ENCODE measurements at places on chromosomes 16 and 17.

DNA sequence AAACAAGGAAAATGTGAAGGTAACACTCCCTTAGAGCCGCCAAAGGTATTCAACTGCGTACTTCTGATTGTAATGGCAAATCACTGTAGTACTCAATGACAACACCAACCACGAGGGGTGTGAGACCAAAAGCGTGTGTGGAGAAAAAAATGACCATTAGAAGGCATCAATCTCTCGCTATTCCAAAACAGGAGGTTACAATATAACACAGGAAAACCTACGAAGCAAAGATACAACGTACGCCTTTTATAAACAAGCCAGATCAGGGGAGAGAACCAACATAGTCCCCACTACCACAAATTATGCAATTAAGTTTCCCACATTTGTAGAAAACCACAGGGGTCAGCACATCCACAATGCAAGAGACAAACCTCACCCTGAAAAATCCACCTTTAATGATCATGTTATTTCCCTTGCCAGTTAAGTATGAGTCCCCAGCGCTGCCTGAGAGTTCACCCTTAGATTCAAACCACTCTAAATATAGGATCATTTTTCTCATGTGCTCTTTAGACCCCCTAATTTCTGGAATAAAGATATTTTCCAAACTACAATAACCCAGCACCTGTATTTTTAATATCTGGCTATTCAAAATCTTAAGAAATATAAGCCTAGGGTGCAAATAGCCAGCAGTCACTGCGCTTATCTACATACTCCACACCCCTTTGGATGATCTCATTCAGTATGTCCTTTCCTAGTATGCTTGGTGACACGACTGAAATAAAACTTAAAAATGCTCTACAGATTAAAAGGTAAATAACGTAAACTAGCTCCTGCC is 12.4 kb downstream of the TEX14 start:
- DNase-seq, result no peak

DNA sequence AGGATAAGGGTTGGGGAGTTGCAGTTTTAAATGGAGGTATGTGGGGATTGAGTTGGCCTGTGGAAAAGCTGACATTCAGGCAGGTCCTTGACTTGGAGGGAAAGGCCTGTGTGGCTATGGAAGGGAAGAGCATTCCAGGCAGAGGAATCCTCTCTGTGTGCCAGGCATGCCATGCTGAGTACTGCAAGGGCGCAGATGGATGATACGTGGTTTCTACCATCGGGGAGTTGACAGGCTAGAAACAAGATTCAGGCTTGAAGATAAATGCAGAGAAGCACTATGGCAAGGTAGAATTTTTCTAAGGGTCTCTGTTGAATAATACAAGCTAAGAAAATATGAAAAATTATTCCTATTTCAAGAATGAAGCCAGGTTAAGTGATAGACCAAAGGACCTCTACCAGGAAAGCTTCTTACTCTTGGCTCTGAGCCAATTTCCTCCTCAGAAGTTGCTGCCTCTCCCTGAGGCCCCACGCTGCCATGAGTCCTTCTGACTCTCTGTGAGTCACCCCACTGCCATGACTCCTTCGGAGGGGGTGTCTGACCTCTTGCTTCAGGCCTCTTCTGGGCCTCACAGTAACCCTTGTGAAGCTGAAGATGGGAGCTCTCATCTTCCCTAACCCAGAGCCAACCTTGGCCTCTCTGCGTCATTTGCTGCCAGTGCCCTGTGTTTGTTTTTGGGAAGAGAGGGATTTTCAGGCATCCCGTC is 75.8 kb downstream of the WNT3 start:
- no peak for DNase-seq

- no peak for DNase-seq
Observed at GRCh38 chr17:73453090-73453489, 141.3 kb upstream of the CDC42EP4 start.

DNA sequence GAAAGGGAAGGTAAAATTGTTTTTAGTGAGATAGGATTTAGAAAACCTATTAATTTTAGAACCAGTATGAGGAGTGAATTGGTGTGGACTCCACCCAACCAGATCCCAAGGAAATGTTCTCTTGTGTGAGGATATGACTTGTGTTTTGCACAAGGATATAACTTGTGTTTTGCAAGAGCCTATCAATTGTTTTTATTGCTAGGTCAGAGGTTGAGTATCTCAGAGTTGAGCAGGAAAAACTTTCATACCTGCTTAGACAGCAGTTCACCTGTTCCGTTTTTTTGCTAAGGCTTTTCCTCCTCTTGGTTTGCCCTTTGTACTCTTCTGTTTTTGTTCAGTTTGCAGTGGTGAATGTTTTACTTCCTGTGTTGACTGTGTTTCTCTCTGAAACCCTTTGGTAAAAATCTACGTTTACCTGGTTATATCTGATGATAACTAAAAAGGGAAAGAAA is 5.1 kb downstream of the NBR1 start:
- no peak for DNase-seq

GRCh38 chr17:570388-570787 is 144.3 kb downstream of the VPS53 start:
- no peak for DNase-seq

GRCh38 chr16:15950869-15951268 is 1.5 kb downstream of the ABCC1 start:
- DNase-seq, result no peak

GRCh38 chr16:24883714-24884151 is 38.0 kb downstream of the SLC5A11 start:
- DNase-seq, result no peak

- DNase-seq, result no peak
Observed at GRCh38 chr17:81465910-81466309, 46.7 kb downstream of the ACTG1 start.

- no peak for DNase-seq
Observed at GRCh38 chr17:50955160-50955559, 89.0 kb upstream of the TOB1 start.

- DNase-seq, result no peak
Observed at GRCh38 chr17:40337351-40337750, 27.2 kb downstream of the GJD3 start.

DNA sequence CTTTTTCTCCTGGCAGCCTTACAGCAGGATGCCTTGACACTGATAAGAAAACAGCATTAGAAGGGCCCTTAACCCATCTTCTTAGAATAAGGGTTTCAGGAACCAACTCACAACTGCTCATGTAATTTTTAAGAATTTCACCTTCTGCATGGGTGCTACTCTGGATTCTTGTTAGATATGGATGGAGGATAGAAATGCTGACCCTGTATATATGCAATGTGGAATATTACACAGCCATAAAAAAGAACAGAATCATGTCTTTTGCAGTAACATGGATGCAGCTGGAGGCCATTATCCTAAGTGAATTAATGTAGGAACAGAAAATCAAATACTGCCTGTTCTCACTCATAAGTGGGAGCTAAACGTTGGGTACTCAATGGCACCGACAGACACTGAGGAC is 423.5 kb downstream of the CA10 start:
- DNase-seq, result no peak

GRCh38 chr16:1645914-1646525 is 32.1 kb upstream of the JPT2 start:
- DNase-seq, result peak; percentile 55

DNA sequence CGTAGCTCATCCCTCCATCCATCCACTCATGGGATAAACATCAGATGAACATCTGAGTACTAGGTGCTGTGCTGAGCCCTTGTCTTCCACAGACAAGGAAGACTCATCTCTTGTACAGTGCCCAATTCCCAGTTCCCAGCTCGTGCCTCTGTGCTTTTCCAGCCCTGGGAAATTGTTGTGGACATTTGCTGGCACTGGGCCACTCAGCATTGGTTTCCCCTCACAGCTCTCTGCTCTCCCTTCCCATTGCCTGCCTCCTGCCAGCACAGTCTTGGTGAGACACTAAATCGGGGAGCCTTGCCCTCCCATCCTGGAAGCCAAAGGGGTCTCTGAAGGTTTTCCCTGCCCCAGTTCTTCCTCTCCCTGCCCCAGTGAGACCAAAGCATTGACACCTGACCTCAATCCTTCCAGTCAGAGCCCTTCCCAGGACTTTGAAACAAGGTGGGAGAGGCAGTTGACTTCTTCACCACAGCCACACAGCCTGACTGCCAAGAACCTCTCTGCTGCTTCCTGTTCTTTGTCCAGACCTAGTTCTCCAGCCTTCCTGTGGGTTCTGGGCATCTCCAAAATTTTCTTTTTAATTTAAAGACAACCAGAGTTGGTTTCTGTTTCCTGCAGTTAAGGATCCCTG is 50.2 kb downstream of the WSB1 start:
- DNase-seq, result peak; percentile 49

GRCh38 chr17:27825459-27825858 is 25.1 kb upstream of the NOS2 start:
- no peak for DNase-seq

GRCh38 chr16:81521141-81521626 is 76.6 kb downstream of the CMIP start:
- DNase-seq, result no peak

DNA sequence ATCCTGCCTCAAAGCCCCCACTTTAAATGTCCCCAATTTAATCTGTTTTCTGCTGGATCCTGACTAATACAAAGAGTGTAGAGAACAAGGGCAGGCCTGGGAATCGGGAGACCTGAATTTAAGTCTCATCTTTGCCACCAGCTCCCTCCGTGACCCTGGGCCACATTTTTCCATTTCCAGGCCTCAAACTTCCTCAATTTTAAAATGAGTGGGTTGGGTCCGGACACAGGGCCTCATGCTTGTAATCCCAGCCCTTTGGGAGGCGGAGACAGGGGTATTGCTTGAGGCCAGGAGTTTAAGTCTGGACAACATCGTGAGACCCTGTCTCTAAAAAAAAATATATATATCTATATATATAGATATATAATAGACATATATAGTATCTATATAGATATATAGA is 61.4 kb downstream of the SRL start:
- DNase-seq, result peak; percentile 69

DNA sequence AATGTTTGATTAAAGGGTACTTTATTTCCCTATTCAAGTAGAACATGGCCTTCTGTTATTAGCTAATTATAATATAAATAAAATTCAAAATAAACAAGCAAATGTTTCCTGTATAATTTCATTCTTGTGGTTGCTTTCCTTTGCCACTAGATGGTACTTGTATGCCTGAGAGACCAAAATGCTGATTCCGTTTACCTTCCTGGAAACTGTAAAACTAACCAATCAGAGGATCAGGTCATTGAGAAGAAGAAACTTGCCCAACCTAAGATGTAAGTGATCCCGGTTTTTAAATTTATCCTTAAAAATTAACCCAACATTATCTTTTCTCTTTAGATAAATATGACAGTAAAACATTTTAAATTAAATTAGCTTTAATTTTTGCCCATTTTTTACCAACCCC is 8.1 kb upstream of the ABCA5 start:
- peak; percentile 37 for DNase-seq

DNA sequence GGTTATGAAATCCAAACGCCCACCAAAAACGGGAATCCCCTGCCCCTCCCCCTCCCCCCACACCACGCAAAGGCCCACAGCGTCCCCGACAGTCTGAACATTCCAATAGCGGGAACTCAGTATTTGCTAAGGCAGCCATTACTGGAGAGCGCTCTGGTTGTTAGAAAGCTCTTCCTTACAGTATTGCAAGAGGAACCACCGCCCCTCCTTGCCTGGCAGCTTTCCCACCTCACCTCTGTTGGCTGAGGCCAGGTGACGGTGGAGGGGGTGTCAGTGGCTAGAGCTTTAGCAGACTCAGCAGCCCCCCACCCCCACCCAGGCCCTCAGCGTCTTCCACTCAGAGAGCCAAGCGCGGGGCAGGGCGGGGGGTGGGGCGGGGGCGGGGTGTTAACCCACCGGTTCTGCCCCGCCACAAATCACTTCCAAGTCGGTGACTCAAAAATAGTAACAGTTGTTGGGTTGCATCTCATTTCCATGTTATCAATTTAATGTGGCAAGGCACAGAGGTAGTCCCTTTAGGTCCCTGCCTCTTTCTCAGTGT is 2.2 kb upstream of the PLEKHH3 start:
- peak; percentile 28 for DNase-seq

- no peak for DNase-seq
Observed at GRCh38 chr16:80174416-80174815, 366.4 kb upstream of the DYNLRB2 start.

DNA sequence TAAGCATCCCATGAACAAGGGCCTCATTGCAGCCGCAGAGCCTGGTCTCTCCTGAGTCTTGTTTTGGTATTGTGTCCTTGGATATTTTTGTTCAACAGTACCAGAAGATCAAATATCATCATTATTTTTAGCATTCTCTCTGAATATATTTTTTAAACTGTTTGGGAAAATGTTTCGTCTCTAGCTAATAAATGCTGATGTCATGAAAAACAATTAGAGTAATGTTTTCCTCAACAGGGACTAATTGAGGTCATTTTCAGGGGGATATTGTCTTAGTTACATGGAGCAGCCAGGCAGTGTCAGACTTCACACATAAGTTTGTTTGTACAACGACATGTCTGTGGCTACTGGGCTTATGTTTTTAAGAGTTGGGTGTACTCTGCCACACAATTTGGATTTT is 805.3 kb upstream of the SOX9 start:
- DNase-seq, result no peak

- DNase-seq, result no peak
Observed at GRCh38 chr16:27254262-27254811, 14.2 kb downstream of the NSMCE1 start.

- DNase-seq, result no peak
Observed at GRCh38 chr17:73609758-73610157, 34.5 kb downstream of the SDK2 start.

GRCh38 chr17:67378454-67379250 is 1.6 kb downstream of the PITPNC1 start:
- DNase-seq, result peak; percentile 71

GRCh38 chr16:64864232-64864809 is 257.5 kb downstream of the CDH11 start:
- no peak for DNase-seq

GRCh38 chr16:23072769-23073549 is 76.3 kb downstream of the USP31 start:
- DNase-seq, result no peak

DNA sequence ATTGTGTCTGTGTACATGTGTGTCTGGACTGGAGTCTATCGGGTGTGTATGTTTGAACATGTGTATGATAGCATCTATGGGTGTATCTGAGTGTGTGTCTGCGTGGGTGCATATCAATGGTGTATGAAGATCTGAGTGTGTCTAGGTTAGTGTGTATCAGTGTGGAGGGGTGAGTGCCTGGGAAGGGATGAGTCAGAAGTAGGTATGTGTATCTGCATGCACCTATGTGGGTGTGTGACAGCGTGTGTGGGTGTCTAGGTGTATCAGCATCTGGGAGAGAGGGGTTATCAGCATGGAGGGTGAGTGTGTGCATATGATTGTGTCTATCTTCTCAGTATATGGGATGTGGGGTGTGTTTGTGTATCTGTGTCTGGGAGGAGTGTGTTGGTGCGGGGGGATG is 58.2 kb upstream of the LHX1 start:
- no peak for DNase-seq

GRCh38 chr17:80504686-80505413 is 28.4 kb upstream of the NPTX1 start:
- no peak for DNase-seq

DNA sequence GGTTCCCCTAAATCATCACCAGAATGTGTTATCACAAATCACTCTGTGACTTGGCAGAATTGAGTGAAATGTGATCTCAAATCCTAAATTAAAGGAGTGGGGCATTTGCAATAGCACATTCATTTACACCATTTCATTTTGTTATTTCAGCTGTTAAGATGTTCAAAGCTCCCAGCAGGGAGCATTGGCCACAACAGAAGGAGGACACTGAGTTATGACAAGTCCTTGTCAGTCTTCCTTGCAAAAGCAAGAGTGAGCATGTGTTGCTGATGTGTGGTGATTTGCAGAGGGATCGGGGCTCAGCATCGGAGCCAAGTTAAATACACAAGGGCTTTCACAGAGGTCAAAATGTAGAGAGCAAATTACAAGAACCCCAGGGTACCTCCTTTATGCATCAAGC is 372.2 kb upstream of the CDH5 start:
- DNase-seq, result no peak

- peak; percentile 52 for DNase-seq
Observed at GRCh38 chr17:38428112-38428642, at the start of gene ARHGAP23. ARHGAP23 (plus strand) TSS chr17:38428464; CDS start chr17:38428486, 22 bp downstream.

Data from HL-60 (cell line).